ENCODE measurements at places on chromosomes 6 and 20. TPM values are rescaled to one million over a fixed set of nuclear protein-coding genes. Genes with fewer than 3 reads are reported as not detected.

MACROD2 gene
- total RNA-seq, result 6.7 TPM

F13A1 gene
- 0.48 TPM for total RNA-seq

NKX2-2 gene
- 15.4 TPM for total RNA-seq

FAM209B gene
- total RNA-seq, result not detected

DOP1A gene
- 30.1 TPM for total RNA-seq

MYCT1 gene
- not detected for total RNA-seq

C6orf141 gene
- 19.2 TPM for total RNA-seq

JAG1 gene
- 58.4 TPM for total RNA-seq

GCNT2 gene
- 21.2 TPM for total RNA-seq

HLA-DOA gene
- 2.5 TPM for total RNA-seq

TLDC2 gene
- 0.93 TPM for total RNA-seq

TCP11 gene
- not detected for total RNA-seq

HCRTR2 gene
- not detected for total RNA-seq

SIRPG gene
- not detected for total RNA-seq

ULBP1 gene
- total RNA-seq, result 8.2 TPM

CPXM1 gene
- total RNA-seq, result 106 TPM

PNLDC1 gene
- 0.17 TPM for total RNA-seq

ARMH2 gene
- not detected for total RNA-seq

ISM1 gene
- 0.81 TPM for total RNA-seq

DUSP15 gene
- total RNA-seq, result 9.1 TPM

RAET1L gene
- total RNA-seq, result not detected

Measured in type B pancreatic cell (in vitro differentiated cells).